AG09309 (cell line): ENCODE measurements at places on chromosomes 5 and 9.

GRCh38 chr5:107247427-107247826 lies 423.3 kb downstream of the EFNA5 start:
- no peak for DNase-seq

DNA sequence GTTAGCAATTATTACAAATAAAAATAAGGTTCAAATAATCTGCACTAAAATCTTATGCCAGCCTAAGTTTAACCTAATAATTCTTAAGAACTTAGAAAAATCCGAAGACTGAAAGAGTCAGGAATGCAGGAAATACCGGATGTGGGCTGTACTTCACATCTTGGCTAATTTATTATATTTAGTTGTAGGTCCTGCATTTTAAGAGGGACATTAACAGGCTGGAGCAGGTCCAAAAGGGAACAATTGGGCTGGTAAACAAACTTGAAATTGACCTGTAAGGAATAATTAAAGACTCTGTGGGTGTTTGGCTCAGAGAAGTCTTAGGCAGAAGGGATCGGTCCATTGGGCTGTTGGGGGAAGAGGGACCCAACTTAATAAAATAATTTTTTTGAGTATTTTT lies 18.4 kb downstream of the GLRA1 start:
- no peak for DNase-seq

GRCh38 chr9:19517202-19517942 lies 108.6 kb downstream of the ACER2 start:
- DNase-seq: no peak

- peak; percentile 87 for DNase-seq
Measured at GRCh38 chr9:70609542-70610286, 195.3 kb upstream of the KLF9 start.

GRCh38 chr5:41211417-41211816 lies 1.9 kb downstream of the C6 start:
- DNase-seq: no peak

- DNase-seq: no peak
Measured at GRCh38 chr9:10248890-10249289, 363.9 kb downstream of the PTPRD start.

GRCh38 chr5:112346411-112347044 lies 72.5 kb downstream of the EPB41L4A start:
- no peak for DNase-seq

DNA sequence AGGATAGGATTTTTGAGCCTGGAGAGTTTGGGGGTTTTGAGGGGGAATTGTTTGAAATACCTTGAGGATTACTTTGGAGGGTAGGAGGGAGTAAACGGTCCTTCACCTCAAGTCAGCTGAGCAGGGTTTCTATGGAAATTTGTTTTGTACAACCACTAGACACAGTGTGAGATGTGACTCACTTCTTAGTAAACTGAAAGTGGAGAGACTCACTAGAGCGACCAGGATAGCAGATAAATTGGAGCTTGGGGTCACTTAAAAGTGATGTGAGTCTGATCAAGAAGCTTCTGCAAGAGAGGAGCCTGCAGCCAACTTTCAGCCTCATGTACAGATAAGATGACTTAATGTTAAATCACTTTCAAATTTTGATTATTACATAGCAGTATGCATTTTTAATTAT lies 1945.9 kb upstream of the NUDT12 start:
- no peak for DNase-seq

GRCh38 chr5:35920890-35921289 lies 17.5 kb downstream of the CAPSL start:
- no peak for DNase-seq

GRCh38 chr9:72464857-72465592 lies 56.4 kb upstream of the TMC1 start:
- DNase-seq: no peak

GRCh38 chr5:75656311-75657003 lies 45.2 kb downstream of the ANKDD1B start:
- peak; percentile 25 for DNase-seq

DNA sequence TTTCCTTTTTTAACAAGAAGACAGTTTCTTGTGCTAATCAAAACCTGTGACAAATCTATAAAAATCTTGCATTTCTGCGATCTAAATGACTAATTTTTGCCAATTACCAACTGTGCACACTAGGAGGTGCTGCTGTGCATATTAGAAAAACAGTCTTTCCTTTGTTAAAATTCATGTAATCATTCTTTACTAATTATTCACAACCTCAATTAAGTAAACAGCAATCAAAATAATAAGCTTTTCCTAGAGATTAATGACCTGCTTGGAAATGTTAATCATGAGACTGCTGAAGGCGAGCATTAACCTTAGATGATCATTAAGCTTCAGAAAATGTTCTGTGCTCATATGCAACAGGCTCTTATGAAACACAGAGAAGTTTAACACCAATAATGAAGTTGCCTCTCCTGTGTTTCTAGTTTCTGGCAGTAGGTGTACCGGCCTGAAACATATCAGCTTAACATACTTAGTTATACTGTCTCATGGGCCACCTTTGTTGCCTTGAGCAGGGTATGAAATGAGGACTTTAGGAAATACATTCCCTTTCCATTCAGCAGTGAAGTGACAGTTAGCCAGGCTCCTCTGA lies 17.7 kb downstream of the RFESD start:
- DNase-seq: no peak

- DNase-seq: no peak
Measured at GRCh38 chr9:137969685-137970084, 92.1 kb downstream of the CACNA1B start.

GRCh38 chr5:180771839-180772238 lies 30.8 kb downstream of the MGAT1 start:
- no peak for DNase-seq

GRCh38 chr5:178772351-178772750 lies 41.9 kb upstream of the ZNF354A start:
- no peak for DNase-seq

DNA sequence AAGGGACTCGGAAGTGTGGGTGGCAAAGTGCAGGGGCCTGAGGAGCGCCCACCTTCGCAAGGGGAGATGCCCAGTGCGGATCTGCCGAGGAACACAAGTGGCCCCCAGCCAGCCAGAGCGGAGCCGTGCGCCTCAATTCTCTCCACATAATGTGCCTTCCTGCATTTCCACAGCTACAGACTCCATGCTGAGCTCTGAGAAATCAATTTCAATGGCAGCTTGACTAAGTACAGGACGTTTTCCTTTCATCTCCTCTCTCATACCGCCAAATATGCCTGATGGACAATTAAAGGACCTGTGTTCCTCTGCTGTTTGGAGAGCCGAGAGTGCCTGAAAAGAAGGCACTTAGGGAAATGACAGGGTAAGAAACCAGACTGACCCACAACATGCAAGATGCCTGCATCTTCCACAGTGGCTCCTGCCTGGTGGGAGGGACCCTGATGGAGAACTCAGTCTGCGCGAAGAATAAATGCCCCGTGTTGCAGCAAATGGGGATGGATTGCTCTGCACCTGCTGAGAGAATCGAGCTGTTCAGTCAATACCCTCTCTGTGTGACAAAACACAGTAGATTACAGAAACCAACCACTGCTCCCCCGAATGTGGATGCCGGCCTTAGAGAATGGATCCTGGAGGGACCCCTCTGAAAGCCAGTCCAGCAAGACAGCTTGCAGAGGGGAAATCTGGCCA lies 38.6 kb upstream of the OLFM1 start:
- no peak for DNase-seq

DNA sequence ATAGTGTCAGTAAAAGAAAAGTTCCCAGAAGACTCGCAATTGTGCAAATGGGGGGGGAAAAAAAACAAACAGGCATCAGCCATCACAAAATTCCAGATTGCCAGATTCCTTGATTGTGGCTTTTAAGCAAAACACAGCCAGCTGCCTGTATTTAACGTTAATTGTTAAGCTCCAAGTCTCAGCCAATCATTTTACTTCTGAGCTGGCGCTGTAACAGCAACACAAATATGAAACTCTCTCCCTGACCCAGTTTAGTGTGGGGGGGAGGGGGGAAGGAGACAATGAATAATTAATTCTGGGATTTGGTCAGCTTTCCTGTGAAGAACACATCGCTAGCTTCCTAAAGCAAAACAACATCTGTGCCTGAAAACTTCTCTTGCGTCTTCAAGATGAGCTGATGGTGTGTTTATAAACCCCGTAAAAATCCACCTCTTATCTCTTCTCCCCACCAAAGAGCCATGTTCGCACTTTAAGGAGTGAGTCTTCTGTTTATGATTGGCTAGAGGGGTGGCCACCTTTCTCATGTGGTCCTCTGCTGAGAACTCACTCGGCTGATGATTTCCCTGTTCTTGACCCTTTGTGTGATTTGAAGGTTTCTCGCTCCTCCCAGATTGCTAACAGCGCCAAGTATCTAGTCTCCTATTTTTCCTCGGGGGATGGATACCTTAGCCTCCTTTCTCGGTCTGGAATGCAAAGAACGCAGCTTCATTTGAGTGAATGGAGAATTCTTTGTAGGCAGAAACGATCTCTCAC lies 160.2 kb upstream of the DAPK1 start:
- DNase-seq: no peak

DNA sequence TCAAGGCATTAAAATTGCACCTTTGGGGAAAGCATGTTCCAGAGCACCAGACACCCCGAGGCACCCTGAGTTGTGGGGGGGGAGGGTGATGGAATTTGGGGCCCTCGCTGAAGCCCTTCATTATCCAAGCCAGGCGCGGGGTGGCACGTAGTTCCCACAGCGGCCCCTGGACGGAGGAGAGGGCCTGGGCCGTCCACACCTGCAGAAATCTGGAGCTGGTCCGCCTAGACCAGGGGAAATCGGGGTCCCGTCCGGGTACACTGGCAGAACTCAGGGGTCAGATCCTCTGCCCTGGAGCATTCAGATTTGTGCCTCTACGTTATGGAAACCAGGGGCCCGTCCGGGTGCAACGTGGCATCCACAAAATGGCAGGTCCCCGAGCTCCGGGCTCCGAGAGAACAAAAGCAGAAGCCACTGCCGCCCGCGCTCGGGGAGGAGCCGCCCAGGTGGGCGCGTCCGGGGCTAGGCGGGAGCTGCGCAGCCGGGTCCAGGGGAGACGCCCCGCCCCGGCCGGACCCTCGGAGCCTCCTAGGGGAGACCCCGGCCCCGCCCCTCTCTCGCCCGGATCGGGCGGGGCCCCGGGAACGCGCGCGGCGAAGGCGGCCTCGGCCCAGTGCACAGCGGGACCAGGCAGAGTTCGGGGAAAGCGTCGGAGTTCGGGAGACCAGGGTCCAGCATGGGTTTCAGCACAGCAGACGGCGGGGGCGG lies at the start of gene PLEKHG4B:
Gene PLEKHG4B (plus strand): TSS at position 613 of the 708 bp plus-strand sequence. CDS start 64 bp downstream, at position 677.
- DNase-seq: no peak

- DNase-seq: no peak
Measured at GRCh38 chr5:6556089-6556801, 76.6 kb downstream of the NSUN2 start.

DNA sequence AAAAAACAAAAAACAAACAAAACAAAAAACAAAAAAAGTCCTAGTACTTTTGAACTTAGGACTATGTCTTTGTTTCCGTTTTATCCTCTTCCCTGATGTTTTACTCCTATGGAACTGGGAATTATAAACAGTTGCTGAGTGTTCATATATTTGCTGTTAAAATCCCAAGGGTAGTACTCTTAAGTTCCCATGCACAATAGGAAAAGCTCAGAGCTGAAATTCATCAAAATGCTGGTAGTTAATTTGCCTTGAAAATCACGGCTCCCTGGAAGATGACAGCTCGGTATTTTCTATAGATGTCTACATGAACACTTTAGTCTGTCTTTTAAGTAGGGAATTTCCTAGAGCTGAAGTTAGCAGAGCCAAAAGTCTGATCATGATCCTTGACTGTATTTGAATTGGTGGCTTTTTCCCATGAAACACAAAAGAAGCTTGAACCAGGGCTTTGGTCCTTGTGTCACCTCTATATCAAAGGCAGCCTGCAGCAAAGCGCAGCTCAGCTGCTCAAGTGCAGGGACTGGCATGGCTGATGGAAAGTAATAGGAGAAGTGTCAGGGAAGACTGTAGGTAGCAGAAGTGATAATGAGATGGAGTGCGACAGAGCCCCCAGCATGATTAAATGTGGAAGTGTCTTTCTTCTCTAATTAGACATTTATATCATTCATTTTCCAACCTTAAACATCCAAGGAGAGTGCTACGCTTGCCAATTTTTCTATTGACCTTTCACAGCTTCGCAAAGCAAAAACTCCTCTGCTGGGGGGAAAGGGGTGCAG lies 310.9 kb downstream of the TRIM36 start:
- DNase-seq: no peak

DNA sequence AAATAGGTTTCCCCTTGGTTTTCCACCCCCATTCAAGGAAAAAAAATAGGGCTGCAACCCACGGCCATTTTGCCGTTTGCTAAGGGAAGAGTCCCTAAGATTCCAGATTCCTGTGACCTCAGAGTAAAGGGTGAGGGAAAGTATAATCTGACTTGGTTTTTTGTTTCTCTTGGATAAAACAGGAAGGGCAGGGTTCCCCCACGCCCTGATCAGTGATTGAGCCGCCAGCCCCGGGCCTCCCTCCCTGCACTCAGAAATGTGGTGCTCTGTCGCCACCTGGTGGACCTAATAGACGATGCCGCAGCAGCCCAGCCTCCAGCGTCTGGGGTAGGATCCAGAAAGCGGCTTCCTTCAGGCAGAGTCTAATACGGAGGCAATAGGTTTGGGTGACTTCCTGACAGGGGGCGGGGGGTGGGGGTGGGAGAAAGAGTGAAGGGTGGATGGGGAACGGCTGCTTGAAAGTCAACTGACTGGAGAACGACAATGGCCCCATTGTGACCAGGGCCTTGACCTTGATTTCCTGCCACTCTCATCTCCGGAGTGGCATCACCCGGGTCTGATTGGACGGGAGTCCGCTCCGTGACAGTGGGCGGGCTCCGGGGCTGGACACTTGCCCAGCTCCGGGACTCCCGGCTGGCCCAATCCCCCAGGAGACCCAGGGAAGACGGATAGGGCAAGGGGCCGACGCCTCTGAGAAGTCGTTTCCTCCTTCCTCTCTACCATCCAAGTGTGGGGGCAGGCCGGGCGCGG lies 17.8 kb upstream of the CYSTM1 start:
- no peak for DNase-seq

DNA sequence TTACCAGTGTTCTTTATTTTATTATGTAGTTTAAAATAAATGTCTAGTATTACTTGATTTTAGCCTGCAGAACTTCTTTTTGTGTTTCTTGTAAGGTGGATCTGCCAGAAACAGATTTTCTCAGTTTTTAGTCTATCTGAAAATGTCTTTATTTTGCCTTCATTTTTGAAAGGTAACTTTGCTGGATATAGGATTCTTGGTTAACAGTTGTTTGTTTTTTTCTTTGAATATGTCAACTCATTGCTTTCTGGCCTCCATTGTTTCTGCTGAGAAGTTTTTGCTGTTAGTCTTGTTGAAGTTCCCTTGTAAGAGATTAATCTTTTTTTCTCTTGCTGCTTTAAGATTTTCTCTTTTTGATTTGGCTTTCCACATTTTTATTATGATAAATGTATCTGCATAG lies 75.5 kb downstream of the MTREX start:
- DNase-seq: no peak

DNA sequence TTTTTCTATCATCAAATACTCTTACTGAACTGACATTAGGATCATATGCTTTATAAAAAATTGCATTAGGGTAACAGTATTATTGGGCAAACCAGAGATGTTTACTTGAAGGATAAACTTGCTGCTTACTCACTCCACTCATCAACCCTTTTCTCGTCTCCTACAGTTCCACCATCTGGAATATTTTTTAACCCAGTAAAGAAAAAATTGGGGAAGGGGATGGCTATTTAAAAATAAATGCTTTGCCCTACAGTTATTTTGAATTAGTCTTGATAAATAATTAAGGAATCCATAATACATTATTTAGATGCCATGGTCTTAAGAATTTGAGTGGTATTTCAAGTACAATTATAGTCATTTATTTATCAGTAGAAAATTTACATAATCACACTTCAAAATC lies 225.8 kb downstream of the MEF2C start:
- DNase-seq: no peak
